ENCODE measurements at places on chromosomes 4 and X.

DNA sequence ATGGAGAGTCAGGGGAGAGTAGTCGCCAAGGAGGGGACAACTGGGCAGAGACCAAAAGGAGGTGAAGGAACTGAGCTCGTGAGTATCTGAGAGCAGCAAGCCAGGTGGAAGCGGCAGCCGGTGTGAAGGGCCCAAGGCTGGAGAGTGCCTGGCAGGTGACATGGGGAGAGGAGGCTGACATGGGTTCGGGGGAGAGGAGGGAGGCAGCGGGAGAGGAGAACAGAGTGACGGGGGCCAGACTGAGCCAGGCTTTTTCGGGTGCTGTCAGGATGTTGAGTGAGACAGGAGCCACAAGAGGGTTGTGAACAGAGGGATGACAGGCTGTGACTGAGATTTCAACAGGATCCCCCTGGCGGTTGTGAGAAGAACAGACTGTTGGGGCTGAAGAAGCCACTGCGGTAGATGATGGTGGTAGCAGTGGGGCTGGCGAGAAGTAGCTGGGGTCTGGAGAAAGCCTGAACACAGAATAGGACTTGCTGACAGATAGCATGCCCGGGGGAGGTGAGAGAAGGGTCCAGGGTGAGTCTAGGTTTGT is 5.7 kb downstream of the ELK1 start:
- DNase-seq: peak; percentile 41

DNA sequence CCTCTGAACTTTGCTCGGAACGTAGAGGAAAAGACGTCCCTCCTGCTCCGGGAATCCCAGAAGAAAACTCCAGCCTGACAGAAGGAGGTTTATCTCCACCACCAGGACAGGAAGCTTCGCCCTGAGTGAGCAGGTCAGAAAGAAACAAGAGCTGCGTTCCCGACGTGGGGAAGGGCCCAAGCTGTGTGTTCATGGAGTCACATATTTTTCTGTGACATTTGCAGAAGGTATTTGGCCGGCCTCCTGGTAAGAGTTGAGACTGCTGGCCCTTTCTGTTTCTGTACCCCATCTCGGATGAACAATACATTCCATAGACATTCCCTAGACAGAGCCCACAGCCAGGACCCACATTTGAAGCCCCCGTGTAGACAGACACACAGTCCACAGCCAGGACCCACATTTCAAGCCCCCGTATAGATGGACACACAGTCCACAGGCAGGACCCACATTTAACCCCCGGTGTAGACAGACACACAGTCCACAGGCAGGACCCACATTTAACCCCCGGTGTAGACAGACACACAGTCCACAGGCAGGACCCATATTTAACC is 230.8 kb downstream of the SHOX start:
- DNase-seq: no peak

DNA sequence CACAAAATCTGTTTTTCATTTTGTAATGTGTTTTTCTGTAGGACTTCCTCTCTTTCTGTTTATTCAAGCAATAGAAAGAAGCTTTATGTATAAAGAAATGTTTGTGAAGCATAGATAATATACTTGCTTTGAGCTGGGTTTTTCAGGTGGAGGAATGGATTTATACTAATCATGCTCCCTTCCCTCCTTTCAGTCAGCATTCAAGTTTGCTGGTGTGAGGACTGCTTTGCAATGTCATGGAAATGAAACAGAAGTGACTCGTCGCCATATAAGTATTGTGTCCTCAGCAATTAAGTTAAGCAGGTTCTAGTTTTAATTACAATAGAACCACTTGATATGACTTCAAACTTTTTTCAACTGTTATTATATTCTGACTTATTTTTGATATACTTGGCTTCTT is 1447.1 kb downstream of the PCDH19 start:
- no peak for DNase-seq

DNA sequence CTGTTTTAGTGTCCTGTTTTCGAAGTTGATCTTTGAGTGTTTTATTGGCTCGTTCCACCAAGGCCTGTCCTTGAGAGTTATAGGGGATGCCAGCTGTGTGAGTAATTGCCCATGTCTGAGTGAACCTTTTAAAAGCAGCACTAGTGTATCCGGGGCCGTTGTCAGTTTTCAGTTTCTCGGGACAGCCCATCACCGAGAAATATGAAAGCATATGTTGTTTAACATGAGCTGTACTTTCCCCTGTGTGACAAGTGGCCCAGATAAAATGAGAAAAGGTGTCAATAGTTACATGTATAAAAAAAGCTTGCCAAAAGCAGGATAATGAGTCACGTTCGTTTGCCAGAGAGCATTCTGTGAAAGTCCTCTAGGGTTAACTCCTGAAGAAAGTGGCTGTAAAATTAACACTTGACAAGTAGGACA is 48.6 kb upstream of the RASSF6 start:
- no peak for DNase-seq

DNA sequence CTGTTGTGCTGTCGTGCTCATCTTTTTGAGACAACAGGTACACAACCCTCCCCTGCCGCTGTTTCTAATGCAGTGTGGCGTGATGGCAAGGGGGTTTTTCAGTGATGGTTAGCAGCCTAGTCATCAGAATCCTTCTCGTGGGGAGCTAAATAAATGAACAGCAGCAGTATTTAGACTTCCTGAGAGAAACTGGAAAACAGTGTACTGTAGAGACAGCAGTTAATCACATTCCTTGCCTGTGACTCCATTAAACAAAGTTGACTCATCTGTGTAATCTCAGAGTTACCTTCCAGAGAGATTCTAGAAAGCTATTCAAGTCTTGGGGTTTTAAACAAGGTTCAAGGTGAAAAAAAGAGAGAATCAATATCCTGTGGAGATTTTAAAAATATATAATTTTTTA is 1753.2 kb upstream of the PCDH7 start:
- no peak for DNase-seq

- DNase-seq: no peak
Measured at GRCh38 chr4:122170775-122171174, 18.6 kb downstream of the BLTP1 start.

GRCh38 chr4:140666889-140667614 is 89.1 kb downstream of the TBC1D9 start:
- DNase-seq: no peak

DNA sequence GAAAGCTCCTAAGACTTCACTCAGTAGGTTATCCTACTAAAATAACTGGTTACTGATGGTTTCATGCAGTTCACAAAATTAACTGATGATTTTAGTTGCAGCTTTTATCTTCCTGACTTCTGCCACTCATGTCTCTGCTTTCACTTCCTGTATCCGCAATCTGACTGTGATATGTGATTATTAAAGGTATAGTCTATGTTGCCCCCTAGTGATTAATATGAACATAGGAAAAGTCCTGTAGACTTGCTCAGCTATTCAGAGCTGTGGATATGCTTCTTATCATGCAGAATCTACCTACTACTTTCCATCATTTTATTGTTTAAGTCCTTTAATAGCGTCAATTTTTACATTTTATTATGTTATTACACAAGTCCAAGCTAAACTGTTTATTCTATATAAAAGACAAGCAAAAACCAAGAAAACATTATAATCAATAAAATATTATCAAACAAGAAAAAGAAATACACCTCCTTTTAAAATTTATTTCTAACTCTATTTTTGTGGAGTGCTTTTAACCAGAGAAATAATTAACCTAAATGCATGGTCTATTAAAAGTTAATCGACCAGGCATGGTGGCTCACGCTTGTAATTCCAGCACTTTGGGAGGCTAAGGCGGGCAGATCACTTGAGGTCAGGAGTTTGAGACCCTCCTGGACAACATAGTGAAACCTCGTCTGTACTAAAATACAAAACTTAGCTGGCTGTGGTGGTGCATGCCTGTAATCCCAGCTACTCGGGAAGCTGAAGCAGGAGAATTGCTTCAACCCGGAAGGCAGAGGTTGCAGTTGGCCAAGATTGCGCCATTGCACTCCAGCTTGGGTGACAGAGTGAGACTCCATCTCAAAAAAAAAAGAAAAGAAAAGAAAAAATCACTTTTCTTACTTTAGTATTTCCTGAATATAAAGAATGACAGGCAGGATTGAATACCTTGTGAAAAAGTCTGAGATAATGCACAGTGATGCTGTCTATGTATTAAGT is 40.4 kb upstream of the TLR2 start:
- DNase-seq: peak; percentile 60

- no peak for DNase-seq
Measured at GRCh38 chr4:112732142-112732541, 95.2 kb downstream of the LARP7 start.

GRCh38 chr4:153222707-153223426 is 18.6 kb downstream of the TRIM2 start:
- peak; percentile 84 for DNase-seq

DNA sequence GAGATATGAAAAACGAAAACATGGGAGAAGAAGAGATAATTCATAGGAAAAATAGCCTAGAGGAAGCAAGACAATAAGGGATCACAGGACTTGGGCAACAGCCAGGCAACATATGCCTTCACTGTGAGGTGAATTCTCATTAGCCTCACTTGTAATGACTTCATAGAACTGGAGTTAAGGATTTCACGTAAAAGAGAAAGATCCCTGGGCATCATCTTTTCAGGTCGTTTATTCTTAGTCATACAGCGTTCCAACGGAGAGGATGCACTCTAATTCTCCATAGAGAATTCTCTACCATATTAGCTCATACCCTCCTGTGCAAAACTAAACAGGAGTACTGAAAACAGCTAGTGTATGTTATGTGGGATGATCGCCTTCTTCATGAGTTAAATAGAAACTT is 1.4 kb downstream of the PRKG2 start:
- peak; percentile 11 for DNase-seq

Data from eye (tissue), 1 donor.